ENCODE measurements at places on chromosomes 3 and 15.

DNA sequence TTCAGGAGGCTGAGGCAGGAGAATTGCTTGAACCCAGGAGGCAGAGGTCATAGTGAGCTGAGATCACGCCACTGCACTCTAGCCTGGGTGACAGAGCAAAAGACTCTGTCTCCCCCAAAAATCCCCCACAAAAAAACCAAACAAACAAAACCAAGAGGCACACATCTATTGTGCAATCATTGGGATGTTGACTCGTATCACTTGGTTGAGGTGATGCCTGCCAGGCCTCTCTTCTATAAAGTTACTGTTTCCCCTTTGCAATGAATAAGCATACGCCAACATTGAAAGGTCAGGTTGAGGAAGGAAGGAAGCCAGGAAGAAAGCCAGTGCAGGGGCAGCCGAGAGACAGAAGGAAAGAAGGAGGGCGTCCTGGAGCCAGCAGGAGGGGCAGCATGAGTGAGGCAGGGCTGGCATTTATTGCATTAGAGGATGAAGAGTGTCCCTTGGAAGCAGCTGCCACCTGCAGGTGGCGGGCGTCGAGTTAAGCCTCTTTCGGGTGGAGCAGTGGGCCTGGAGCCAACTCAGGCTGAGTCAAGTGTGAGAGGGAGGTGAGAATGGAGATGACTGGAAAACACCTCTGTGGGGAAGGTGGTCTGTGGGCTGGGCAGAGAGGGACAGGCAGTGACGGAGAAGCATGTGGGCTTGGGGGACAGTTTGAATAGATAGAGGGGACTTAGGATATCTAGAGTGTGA lies 8.3 kb upstream of the CSPG4 start:
- DNase-seq, result no peak

- no peak for DNase-seq
Observed at GRCh38 chr3:158486200-158486599, 84.8 kb upstream of the MLF1 start.

- DNase-seq, result no peak
Observed at GRCh38 chr15:64003182-64003581, 43.1 kb downstream of the DAPK2 start.

DNA sequence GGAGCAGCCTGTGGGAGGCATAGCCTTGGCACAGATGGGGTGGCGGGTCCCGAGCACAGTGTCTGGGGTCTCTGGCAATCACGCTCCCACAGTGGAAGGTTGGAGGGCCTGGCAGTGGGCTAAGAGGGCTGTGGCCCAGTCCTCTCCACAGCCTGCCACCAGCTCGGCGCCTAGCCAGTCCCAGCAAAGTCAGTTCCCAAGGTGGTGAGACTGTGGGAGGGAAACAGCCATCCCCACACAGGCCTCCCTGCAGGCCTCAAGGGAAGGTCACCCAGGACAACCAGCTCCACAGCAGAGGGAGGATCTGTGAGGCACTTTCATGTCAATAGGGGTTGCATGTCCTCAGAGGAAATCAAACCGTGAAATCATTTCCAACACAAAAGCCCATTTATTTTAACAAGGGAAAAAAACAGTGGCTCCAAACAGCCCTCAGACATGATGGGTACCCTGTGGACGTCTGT lies 27.6 kb upstream of the LIMD1 start:
- no peak for DNase-seq

- no peak for DNase-seq
Observed at GRCh38 chr3:30890907-30891306, 3.6 kb downstream of the GADL1 start.

DNA sequence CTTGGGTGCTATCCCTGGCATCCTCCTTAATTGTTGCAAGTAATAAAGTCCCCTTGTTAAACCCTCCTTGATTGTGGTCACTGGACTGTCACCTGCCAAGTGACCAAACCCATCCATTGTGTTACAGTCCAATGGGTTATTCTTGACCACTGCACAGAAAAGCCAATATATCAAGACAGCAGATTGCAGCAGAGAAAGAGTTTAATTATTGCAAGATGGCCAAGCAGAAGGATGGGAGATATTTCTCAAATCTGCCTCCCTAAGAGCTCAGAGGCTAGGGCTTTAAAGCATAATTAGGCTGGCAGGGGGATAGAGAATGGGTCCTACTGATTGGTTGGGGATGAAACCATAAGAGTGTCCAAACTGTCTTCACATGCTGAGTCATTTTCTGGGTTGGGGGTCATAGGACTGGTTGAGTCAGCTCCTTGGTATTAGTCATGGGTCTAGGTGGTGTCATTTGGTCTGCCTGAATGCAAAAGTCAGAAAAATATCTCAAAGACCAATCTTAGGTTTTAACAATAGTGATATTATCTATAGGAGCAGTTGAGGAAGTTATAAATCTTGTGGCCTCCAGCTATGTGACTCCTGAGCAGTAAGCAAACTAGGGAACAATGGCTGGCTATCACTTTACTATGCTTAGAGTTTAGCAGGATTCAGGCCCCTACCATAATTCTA lies 19.1 kb upstream of the XYLB start:
- no peak for DNase-seq

DNA sequence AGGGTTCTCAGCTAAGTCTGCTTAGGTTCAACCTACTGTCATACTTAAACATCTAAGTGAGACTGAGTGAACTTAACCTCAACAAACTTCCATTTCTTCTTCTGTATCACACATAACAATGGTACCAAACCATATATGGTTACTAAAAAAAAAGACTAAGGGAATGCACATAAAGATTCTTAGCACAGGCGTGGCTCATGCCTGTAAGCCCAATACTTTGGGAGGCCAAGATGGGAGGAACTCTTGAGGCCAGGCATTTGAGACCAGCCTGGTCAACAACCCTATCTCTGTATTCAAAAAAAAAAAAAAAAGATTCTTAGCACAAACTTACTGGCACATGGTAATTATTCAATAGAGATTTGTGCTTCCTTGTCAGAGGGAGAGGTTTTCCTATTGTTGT lies 57.9 kb downstream of the ACAP2 start:
- DNase-seq, result no peak

DNA sequence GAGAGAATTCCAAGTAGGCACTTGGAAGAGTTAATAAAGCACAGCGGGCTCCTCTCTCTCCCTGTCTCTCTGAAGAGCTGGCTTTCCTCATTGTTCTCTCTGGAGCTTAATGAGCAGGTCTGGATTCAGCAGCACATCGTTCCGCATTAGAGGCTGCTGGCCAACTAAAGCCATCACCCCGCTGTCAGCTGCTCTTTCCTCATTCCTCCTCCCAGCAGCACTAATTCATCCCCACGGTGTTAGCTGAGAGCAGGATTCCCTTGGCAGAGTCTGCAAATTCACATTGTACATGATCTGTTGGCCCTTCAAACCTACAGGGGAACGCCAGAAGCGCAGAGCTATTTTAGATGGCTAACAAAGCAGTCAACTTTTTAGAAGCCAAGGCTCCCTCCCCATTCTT lies 44.2 kb downstream of the SGO1 start:
- DNase-seq, result peak; percentile 86

DNA sequence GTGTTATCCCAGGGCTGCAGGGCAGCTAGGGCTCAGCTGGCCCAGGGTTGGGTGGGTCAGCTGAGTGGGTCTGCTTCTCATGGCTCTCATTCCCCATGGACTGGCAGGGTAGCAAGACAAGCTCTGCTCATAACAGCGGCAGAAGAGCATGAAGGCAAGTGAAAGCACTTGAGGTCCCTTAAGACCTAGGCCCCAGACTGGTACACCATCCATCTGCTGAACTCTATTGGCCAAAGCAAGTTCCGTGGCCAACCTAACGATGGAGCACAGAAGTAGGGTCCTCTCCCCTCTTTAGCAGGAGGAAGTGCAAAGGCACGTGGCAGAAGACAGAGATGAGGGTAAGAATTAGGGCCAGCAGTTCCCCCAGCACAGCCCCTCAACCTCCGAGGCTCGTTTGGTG lies 174.3 kb upstream of the TOPAZ1 start:
- DNase-seq, result no peak

- no peak for DNase-seq
Observed at GRCh38 chr3:159632128-159632527, 356.5 kb upstream of the IL12A start.

DNA sequence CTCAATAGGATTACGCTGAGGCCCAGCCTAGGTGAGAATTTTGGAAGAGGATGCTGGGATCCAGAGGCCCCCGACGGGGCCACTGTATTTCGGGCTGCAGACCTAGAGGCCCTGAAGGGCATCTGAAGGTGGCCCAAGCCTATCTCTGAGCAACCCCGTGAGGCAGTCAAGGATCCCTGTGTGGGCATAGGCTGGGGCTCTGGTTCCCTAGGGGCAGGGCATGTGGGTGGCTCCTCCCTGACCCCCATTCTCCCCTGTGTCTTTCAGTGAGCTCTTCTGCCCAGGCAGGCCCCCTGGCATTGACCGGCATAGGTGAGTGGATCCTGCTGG lies 216.0 kb downstream of the SNRPN start:
- DNase-seq, result no peak

DNA sequence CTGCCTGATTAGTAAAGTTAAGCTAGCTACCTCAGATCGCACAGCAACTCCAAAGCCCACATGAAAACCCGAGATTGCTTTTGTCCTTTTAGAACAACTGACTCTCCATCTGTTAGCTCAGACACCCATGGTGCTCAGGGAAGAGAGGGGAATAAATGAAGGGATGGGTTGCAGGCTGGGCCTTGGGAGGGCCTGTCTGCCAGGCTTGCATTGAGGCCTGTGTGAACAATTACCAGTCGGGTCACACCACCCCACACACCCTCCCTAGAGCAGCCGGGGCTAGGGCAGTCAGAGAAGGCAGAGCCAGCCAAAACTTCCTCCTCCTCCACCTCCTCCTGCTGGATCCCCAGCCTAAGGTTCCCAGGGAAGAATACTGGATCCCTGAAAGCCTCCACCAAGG lies 8.8 kb upstream of the PRKAR2A start:
- DNase-seq, result no peak

DNA sequence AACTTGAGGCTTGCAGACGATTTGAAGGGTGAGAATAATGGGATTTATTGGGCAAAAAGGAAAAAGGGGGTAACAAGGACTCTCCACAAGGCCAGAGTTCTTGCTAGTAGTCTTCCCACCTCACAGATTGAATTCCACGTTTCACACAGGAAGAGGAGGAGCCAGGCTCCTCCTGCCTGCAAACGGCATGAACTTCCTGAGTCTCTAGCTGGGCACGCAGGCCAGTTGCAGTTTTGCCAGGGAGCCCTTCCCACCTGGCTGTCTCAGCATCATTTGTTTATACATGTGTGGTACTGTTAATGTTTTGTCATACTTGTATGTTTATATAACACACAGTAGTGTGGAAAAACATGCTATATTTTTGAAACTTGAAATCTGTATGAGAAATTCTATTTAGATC lies 155.0 kb downstream of the NLGN1 start:
- DNase-seq, result no peak

- DNase-seq, result peak; percentile 33
Observed at GRCh38 chr3:69888040-69888942, 111.2 kb upstream of the SAMMSON start.

DNA sequence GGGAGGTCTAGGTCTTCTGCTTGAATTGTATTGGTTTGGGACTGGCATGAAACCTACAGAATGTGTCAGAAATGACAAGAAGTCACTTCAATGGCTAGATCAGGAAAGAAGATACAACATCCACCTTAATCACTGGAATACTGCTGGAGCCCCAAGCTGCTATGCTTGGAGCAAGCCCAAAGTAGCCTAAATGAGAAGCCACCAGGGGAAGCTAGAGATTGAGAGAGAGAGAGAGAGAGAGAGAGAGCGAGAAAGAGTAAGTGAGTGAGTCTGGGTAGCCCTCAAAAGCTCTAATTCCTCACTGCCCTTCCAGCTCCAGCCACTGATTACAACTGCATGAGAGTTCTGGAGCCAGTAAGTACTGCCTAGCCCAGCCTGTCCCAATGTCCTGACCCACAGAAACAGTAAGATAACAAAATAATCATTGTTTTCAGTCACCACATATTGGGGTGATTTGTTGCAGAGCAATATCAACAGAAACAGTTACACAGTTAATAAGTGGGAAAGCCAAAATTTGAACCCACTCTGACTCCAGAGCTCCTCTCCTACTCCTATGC lies 529.2 kb upstream of the GOLIM4 start:
- DNase-seq, result no peak

DNA sequence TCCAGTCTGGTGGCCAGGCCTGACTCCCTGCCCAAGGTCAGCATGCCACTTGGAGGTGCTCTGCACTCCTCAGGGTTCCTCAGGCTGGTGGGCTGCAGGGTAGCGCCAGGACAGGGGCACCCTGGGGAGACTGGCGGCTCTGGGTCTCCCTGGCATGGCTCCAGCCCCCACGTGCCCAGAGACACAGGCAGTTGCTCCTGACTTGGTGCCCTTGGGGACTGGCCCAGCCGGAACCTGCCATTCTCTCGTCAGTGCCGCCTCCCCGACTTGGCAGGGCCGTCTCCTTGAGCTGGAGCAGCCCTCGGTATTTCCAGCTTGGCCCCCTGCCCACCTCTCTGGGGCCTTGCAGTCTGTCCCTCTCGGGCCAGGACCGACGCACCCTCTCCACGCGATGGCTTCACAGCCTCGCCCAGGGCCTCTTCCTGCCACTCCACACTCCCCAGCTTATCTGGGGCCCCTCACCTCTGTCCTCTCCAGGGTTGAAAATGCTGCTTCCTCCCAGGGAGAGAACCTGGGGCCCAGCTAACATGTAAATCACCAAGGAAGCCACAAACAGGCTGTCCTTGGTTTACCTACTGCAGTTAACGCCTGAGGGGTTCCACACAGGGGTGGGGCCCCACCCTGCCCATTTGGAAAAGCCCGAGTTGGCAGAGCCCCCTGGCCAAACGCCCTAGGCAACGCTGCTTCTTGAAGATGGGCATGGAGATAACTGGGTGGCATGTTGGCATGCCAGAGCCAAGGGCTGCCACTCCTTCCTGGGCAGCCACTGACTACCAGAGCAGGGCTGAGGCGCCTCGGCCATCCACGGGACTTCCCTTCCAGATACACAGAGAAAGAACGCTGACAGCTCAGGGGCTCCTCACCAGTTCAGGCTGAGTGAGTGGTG lies 61.4 kb downstream of the SMAD6 start:
- no peak for DNase-seq

DNA sequence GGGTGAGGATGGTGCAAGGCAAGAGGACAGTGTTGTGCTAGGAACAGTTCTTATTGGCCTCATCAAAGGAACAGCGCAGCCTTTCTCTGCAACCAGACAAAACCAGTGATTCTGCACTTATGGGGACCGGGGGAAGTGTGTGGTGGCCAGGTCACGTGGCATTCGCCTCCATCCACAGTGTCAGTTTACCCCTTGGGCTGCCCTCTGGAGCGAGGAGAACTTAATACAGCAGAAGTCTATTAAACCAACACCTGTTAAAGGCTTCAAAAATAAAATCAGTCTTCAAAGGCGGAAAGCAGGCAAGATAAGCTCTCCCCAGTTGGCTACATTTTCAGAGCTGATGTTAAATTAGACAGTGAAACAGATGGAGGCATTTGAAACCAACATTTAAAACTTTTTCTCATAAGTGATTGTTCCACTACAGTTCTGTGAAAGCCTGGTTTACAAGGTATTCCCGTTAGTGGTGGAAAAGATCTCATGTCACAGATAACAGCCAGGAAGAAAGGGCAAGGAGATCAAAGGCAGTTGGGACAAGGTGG lies 75.2 kb downstream of the LRIG1 start:
- no peak for DNase-seq

All from neuronal stem cell (in vitro differentiated cells).